ENCODE measurements at places on chromosomes 2 and 18.
A peak's percentile ranks its signal among the peaks of the same experiment; 100 is the strongest.

- no peak for DNase-seq
Observed at GRCh38 chr2:129722306-129723019, 257.0 kb upstream of the RAB6C start.

DNA sequence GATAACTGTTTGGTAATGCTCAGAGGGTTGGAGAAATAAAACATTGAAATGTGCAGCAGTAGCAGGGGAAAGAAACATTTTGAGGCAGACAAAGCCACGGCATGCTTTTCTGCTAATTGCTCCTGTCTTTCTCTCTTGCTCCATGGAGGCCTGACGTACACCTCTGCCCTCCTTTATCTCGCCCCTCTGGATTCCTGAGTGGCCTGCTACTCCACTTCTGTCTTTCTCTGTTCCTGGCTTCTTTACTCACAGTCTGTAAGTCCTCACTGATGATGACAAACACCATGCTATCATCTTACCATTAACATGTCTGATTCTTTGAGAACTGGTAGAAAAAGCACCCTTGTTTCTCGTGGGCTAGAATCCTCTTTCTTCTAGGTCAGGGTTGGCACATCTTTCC lies 392.9 kb downstream of the MEIS1 start:
- DNase-seq, result no peak

- no peak for DNase-seq
Observed at GRCh38 chr2:154226931-154227330, 355.2 kb downstream of the GALNT13 start.

DNA sequence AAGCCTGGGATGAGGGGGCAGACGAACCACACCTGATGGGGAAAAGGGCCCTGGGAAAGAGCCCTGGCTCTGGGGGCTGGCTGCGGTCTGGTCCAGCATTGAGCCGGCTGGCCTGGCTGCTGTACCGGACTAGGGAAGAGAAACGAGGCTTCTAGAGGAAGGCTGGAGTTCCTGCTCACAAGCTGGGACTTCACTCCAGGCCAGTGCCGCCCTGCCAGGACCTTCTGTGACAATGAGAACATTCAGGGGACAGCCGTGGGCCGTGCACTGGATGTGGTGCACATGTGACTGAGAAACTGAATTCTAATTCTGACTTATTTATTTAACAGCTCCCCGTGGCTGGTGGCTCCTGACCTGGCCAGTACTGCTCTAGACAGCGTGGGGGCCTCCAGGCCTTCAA lies 269.3 kb downstream of the HDAC4 start:
- DNase-seq, result no peak

- no peak for DNase-seq
Observed at GRCh38 chr18:31996007-31996406, 22.6 kb upstream of the RNF125 start.

- no peak for DNase-seq
Observed at GRCh38 chr2:68318914-68319397, 793 bp downstream of the CNRIP1 start.

- peak; percentile 72 for DNase-seq
Observed at GRCh38 chr2:99420031-99420430, 69.8 kb downstream of the REV1 start.

- no peak for DNase-seq
Observed at GRCh38 chr2:132547090-132547687, 122.8 kb downstream of the LYPD1 start.

DNA sequence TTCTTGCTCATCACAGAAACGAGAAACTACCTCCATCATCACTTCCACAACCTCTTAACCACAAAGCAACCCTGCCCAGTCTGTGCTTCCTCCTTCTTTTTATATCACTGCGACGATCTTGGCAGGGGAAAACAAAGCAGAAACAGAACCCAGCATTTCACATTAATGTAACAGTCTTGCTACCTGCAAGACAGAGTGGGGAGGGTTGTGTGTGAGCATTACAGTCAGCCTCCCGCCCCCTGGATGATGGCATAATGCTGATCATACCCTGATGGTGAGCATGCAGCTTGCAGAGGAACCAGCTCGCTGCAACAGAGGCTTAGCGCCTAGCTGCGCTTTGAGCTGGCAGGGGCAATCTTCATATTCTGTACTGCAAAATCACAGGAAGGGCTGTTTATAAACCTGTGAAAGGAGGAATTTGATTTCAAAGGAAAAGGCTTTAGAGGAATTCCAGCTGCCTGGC lies 376.1 kb downstream of the IRS1 start:
- DNase-seq, result no peak

DNA sequence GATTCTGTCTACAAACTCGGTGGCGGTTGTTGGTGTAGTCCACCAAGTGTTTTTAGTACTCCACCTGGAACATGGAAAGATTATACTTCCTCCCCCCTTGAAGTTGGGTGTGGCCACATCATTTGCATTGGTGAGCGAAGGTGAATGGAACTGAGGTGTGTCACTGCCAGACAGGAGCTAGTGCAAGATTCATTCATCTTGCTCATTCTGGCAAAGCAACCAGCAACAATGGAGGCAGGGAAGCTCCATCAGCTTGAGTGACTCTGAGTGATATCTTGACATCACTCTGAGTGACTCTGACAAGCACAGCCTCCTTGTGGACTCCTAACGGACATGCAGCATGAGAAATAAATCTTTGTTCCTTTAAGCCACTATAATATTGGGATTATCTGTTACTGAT lies 54.7 kb upstream of the SLC1A4 start:
- DNase-seq, result no peak

GRCh38 chr18:42914476-42914875 lies 201.0 kb downstream of the RIT2 start:
- no peak for DNase-seq

- DNase-seq, result no peak
Observed at GRCh38 chr2:170026361-170026760, 151.6 kb upstream of the MYO3B start.

DNA sequence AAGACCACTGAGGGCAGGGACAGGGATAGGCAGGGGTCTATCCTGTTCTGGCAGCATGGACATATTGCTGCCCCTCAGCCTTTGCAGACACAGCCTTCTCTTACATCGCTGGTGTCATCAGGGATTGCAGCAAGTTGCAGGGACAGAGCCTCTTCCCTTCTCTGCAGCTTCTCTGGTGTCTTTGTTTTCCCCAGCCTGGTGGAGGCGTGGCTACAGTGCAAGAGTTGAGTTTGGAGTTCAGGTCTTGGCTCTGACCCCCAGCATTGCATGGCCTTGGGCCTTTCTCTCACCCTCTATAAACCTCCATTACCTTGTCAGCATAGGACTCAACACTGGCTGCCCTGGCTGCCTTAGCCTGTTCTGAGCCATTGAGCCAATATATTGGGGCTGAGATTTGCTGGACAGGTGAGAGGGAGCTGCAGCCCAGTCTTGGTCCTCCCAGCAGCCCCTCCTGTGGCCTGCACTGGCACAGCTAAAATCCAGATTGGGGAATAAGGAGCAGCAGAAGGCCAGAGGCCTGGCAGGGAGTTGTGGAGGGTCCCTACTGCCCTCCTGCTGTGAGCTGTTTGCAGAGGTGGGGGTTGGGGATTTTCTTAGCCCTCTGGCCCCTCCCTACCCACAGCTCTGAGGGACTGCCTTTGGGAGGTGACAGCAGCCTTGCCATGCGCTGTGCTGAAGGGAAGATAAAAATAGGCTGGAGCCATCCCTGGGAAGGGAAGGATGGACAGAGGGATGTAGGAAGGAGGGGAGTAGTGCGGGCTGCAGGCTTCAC lies 22.8 kb downstream of the EHD3 start:
- no peak for DNase-seq
